ENCODE measurements at places on chromosomes 1 and 21. TPM values are rescaled to one million over a fixed set of nuclear protein-coding genes. Genes with fewer than 3 reads are reported as not detected.

DNA sequence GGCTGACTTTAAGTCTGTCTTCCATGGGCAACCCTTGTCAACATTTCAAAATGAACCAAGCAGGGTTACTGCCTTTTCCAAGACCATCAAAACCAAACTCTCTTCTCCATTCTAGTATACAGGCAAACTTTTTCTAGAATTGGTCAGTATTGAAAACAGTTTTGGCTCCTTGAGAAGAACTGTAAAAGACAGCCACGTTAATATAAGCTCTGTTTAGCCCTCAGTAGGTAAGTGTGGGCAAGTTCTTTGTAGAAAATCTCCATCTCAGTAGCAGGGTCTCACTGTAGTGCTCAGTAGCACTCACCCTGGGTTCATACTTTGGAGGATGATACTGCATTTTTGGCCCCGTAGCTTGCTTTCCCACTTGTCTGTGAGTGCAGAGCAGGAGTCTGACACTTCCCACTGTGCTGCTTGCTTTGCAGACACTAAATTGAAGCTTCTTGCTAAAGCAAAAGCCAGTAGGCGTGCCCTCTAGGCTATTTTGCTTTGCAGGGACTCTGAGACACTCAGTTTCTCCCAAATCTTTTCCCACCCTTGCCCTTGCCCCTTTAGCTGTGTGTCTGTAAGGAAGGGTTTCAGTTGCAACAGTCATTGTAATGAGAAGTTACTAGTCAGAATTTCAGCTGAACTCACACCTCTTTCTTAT lies 34.3 kb upstream of the CACYBP start:
- no peaks in the 10 kb centered on the region for H3K36me3 ChIP-seq
- peak overlapping the region; percentile 25 for H3K27ac ChIP-seq
- H3K4me3 ChIP-seq: no peak overlapping the region
- H3K27me3 ChIP-seq: no peaks in the 10 kb centered on the region
- no peak for DNase-seq
- peaks cover 56% of the 10 kb centered on the region for H3K4me1 ChIP-seq

- DNase-seq: no peak
- peaks cover 36% of the 10 kb centered on the region for H3K4me1 ChIP-seq
- no peaks in the 10 kb centered on the region for H3K36me3 ChIP-seq
- H3K27ac ChIP-seq: peak overlapping the region; percentile 70
Observed at GRCh38 chr21:42094811-42095210, 23.7 kb downstream of the UMODL1 start.

PHGDH gene
- 34.6 TPM for total RNA-seq

DNA sequence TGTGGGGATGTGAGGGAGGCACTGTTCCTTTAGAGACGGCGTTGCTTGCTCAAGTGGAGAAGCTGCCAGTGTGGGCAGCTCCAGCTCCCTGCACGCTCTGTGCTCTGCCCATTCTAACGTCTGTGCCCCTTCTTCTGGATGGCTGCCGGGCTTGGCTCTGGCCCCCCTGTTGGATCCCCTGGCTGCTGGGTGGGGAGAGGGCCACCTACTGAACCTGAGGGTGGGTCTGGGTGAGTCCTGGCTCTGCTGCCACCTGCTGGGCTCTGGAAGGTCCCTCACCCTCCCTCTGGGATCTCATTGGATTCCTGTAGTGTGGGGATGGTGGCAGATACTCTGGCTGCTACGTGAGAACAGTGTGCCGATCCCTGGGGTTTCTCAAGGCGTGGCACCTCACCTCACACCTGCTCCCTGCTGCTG lies 5.0 kb downstream of the PFKL start:
- H3K4me1 ChIP-seq: peaks cover 29% of the 10 kb centered on the region
- H3K36me3 ChIP-seq: peaks cover 46% of the 10 kb centered on the region
- H3K4me3 ChIP-seq: no peak overlapping the region

DNA sequence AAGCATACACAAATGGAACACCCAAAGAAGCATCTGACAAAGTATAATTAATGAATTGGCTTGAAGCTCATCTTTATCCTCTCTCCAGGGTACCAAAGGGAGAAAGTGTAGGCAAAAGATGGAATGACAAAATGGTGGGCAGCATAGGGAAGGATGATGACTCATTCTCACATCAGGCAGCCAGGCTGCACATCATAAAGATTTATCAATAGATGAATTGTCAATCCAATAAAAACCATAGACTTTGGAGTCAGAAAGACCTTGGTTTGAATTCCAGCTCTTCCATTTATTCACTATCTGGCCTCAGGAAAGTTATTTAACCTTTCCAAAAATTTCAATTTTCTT lies 138.5 kb downstream of the TNR start:
- H3K36me3 ChIP-seq: no peaks in the 10 kb centered on the region
- no peak overlapping the region for H3K27ac ChIP-seq
- H3K4me3 ChIP-seq: no peak overlapping the region
- no peaks in the 10 kb centered on the region for H3K4me1 ChIP-seq
- DNase-seq: no peak

GRCh38 chr1:112793631-112794565 lies 78.8 kb upstream of the PPM1J start:
- H3K27me3 ChIP-seq: no peaks in the 10 kb centered on the region
- H3K36me3 ChIP-seq: no peaks in the 10 kb centered on the region
- H3K4me1 ChIP-seq: peaks cover 10% of the 10 kb centered on the region
- DNase-seq: no peak
- H3K4me3 ChIP-seq: no peak overlapping the region

- no peak overlapping the region for H3K4me3 ChIP-seq
- H3K4me1 ChIP-seq: peaks cover 7% of the 10 kb centered on the region
- H3K27ac ChIP-seq: no peak overlapping the region
- no peaks in the 10 kb centered on the region for H3K27me3 ChIP-seq
- peaks cover 15% of the 10 kb centered on the region for H3K36me3 ChIP-seq
Observed at GRCh38 chr1:207346513-207346912, 25.0 kb downstream of the CD55 start.

DNA sequence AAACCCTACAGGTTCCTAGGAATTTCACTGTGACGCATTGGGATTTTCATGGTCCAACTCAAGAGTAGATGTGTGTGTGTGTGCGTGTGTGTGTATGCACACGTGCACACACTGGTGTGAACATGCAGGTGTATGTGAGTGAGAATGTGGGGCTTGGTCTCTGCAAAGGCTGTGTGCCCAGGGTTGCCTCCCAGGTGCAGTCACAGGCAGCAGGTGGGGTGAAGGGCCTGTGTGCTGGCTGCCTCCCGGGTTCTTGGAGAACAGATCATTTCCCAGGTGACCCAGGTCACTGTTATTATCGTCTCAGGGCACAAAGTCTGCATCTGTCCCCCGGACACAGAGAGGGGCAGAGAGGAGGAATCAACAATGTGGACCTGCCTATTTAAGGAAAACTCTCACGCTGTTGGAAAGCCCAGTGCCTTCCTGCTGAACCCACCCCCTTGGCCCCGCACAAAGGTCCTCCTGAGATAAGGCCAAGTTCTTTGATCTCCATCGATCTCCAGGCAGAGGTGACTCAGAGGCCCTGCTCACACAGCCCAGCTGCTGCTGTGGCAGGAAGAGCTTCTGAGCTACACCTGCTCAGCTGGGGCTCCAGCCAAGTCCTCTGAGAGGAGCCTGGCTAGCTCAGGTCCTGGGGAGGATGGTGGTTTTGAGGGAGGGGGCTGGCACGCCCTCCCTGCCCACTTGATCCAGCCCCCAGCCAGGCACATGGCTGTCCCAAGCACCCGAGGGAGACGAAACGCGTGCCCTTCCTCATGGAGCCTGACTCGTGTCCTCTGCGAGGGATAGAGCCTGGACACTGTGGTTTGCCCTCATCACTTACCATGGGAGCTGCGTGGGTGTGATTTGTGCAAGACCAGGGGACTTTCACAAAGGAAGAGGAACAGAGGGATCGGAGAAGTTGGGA lies 134.0 kb upstream of the ARHGEF16 start:
- H3K36me3 ChIP-seq: no peaks in the 10 kb centered on the region
- peaks cover 8% of the 10 kb centered on the region for H3K4me1 ChIP-seq
- no peak overlapping the region for H3K4me3 ChIP-seq
- H3K27me3 ChIP-seq: no peaks in the 10 kb centered on the region
- no peak for DNase-seq

DNA sequence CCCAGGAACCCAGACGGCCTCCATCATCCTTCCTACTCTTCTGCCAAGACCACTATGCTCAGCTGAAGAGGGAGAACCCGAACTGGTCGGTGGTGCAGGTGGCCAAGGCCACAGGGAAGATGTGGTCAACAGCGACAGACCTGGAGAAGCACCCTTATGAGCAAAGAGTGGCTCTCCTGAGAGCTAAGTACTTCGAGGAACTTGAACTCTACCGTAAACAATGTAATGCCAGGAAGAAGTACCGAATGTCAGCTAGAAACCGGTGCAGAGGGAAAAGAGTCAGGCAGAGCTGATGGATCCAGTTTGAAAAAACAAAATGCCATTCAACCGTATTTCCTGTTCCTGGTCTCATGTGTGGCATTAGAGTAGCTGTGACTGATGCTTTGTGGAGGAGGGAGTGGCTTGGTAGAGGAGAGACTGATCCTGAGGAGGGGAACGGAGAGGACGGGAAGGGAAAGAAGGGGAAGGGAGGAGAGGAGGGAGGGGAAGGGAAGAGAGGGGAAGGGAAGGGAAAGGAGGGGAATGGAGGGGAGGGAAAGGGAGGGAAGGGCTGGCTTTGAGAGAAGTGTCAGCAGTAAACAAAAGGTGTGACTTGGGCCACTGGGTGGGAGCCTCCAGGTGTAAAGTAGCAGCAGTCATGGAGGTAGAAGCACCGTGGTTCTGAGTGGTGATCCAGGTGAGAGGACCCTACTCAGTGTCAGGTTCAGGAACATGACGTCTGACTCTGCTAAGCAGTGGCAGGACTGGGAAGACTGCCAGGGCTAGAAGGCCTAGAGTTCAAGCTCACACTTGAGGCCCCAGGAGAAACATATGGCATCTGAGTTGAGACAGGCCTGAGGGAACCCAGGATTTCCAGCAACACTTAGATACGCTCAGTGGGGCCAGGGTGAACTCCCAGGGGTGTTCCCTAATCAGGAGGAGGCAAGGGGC lies 846 bp downstream of the HMGB4 start:
- no peaks in the 10 kb centered on the region for H3K36me3 ChIP-seq
- no peak overlapping the region for H3K27ac ChIP-seq
- H3K4me3 ChIP-seq: no peak overlapping the region

TNFAIP8L2 gene
- total RNA-seq: not detected

SYT14 gene
- 1.00 TPM for total RNA-seq

DNA sequence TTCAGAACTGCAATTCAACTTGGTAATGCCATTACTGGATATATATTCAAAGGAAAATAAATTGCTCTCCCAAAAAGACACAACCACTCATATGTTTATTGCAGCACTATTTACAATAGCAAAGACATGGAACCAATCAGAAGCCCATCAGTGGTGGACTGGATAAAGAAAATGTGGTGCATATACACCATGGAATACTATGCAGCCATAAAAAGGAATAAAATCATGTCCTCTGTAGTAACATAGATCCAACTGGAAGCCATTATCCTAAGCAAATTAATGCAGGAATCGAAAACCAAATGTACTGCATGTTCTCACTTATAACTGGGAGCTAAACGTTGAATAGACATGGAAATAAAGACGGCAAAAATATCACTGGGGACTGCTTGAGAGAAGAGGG lies 117.0 kb downstream of the MAP3K21 start:
- H3K27me3 ChIP-seq: no peaks in the 10 kb centered on the region
- H3K36me3 ChIP-seq: no peaks in the 10 kb centered on the region
- no peaks in the 10 kb centered on the region for H3K4me1 ChIP-seq
- no peak for DNase-seq
- H3K4me3 ChIP-seq: no peak overlapping the region

TSPAN1 gene
- total RNA-seq: not detected

GRCh38 chr1:62396871-62397270 lies 40.0 kb upstream of the USP1 start:
- no peak overlapping the region for H3K27ac ChIP-seq
- H3K4me3 ChIP-seq: no peak overlapping the region
- H3K27me3 ChIP-seq: no peaks in the 10 kb centered on the region
- no peak for DNase-seq
- no peaks in the 10 kb centered on the region for H3K36me3 ChIP-seq
- peaks cover 8% of the 10 kb centered on the region for H3K4me1 ChIP-seq
